ENCODE measurements at places on chromosomes 5 and 9.

DNA sequence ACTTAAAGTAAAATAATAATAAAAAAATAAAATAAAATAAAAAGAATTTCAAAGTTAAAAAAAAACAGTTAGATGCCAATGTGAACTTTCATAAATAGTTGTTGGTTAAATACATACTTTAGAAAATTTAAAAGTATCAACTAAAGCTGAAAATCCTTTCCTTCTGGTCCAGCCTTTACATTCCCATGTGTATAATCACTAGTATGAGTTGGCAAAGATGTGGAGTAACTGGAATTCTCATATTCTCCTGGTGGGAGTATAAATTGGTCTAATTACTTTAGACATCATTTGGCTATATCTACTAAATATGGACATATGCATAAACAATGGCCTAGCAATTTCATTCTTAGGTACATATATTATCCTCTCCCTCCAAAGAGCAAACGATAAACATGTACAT lies 619.9 kb downstream of the PTPRD start:
- no peak for DNase-seq

GRCh38 chr9:93143830-93144530 lies 9.9 kb upstream of the NINJ1 start:
- no peak for DNase-seq

DNA sequence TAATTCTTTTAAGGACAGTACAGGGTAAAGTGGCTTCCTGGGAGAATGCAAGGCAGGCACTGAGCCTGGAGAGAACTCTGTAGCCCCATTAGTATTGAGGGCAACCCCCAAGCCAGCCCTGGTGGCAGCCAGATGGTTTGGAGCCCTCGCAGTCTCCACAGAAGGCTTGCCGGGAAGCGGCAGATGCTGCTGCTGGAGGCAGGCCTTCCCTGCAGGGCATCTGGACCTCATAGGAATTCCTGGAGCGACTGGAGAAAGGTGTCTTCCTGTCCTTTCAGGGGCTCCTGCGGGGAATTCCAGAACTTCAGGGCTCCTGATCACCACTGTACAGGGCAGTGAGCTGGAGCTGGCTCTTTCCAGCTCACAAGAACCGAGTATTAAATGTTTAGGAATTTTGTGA lies 167.5 kb downstream of the INSYN2B start:
- DNase-seq, result no peak

DNA sequence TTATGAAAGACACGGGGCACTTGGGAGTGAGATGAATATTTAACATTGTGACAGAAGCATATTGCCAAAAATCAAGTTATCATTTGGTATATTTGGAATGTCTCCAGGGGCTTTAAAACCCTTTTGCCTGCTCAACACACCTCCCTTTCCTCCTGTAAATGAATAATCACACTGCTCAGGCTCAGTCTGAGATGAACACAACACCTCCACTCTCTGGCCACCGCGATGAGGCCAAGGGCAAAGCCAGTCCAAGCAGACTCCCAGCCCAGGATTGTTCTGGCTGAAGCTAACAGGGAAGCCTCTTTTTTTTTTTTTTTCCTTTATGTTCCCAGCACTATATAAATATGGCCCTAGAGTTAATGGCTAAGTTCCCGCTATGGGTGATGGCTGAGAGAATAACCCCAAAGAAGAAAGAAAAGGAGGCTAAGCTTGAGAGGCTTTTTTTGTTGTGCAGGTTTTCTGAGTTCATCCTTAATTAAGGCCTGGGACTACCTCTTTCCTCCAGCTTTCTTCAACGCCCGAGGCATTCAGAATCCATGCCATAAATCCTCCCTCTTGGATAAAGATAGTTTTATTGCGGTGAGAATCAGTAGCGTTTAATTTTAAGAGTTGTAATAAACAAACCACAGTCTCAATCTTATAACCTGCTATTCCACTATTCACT lies 10.5 kb upstream of the ERAP1 start:
- DNase-seq, result no peak

DNA sequence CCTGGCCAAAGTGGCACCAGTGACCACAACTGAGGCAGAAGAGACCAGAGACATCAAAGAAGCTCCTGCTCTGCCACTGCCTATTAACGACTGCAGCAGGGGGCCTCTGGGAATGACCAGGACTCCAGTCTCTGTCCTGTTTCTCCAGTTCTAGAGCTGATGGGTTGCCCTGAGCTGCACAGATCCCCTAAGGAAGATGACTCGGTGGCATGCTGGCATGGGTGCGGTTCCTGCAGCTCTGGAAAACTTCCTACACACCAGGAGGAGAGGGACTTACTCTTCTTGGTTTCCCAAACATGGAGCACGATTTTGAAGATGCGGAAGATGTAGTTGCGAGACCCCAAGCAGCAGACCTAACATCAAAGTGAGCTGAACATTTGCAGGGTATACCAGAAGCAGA lies 2.7 kb downstream of the SLIT3 start:
- no peak for DNase-seq

DNA sequence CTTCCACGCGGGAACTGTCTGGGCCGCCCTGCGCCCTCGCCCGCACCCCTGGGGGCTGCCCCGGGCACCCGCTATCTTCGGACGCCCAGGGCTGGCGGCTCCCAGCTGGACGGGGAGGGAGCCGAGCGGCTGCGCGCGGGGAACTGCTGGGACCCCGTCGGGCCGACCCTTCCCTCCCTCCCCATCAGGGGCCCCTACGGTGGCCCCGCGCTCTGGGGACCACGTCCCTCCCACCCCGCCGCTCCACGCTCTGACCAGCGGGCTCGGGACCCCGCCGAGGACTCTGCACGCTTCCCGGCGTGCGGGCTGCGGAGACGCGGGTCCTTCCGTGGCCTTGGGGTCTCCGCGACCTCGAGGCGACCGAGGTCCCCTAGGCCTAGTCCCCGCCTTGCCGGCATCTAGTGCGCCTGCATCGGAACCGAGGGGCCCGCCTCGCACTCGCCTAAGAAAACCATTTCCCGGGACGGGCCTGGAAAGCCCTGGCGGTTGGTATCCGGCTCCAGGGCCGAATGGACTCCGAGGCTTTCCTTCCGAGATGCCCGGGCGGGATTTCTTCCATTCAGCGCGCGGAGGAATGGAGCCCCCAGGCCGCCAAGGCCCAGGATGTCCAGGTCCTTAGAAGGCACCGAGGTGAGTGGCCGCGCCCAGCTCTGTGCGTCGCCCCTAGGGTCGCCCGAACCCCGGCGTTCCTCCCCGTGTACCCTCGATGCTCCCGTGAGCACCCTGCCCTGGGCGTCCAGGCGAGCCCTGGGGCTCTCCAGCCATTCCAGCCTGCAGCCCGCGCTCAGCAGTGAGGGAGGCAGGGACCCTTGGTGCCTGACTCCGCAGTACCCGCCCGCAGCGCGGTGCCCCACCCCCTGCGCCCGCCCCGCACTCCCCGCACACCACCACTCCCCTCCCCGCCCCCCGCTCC lies 705 bp upstream of the SLC6A3 start:
- no peak for DNase-seq

All from 8988T (cell line).